ENCODE measurements at places on chromosomes 13 and 19.
A peak's percentile ranks its signal among the peaks of the same experiment; 100 is the strongest.

DNA sequence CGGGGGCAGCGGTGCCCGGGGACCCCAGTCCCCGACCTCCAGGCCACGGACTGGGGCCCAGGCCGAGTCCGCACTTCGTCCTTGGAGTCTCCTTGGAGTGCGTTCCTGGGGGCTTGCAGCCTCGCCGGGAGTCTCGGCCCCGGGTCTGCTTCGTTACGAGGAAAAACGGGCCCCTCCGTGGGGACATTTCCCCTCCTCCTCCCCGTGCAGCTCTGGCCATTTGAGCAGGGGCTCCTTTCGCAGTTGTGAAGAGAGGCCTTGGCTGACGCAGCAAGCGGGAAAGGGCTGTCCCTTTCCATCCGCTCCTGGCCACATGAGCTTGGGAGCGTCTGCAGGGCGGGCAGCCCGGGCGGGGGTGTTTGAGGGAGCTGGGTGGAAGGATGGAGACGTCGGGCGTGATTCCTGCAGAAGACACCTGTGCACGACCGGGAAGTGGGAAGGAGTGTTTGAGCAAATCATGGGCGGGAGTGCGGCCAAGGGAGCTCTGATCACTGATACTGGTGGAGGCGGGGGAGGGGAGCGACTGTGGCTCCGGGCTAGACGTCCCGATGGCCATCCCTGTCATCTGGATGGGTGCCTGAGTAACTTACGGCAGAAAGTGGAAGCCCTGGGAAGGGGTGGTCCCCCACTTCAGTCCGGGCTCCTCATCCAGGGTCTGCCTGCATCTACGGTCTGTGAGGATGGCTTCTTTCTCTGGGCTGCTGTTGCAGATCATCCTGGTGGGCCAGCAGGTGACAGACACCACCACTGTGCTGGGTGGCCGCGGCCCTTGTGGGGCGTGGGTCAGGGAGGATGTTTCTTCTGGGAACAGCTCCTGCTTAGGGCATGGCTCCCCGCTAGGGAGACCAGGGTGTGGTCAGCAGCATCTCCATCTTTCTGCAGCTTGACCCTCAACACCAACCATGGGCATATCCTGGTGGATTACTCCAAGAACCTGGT is 736 bp downstream of the GPI start:
- DNase-seq = no peak
- peak overlapping the region; percentile 91 for H3K27ac ChIP-seq
- no peaks in the 10 kb centered on the region for H3K27me3 ChIP-seq
- H3K4me3 ChIP-seq = peak overlapping the region; percentile 99
- peaks cover 38% of the 10 kb centered on the region for H3K36me3 ChIP-seq
- peaks cover 14% of the 10 kb centered on the region for H3K4me1 ChIP-seq

DNA sequence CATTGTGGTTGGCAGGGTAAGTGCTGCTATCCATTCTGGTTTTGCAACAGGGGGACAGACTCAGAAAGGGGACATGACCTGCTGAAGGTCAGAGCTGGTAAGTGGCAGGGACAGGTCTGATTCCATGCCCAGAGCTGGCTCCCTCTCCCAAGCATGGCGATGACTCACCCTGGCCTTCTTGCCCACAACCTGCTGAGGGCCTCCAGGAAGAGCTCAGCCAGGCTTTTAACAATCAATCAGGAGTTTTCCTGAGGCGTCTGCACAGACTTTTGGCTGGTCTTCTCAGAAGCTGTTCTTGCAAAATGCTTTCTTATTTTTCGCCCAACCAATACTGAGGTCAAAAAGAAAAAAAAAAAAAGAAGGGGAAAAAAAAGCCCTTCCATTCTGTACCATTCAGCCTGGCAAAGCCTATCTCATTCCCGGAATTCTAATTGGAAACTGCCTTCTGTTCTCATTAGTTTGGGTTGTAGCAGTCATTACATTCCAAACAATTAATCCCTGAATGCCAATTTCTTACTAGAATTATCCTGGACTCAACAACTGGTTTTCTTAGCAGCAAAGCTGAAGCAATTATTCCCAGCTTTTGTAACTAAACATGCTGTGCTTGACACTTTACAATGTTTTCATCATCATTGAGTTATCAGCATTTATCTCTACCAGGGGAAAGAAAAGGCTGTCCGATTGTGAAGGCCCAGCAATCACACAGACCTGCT is 17.7 kb downstream of the SIAH3 start:
- no peaks in the 10 kb centered on the region for H3K36me3 ChIP-seq

DNA sequence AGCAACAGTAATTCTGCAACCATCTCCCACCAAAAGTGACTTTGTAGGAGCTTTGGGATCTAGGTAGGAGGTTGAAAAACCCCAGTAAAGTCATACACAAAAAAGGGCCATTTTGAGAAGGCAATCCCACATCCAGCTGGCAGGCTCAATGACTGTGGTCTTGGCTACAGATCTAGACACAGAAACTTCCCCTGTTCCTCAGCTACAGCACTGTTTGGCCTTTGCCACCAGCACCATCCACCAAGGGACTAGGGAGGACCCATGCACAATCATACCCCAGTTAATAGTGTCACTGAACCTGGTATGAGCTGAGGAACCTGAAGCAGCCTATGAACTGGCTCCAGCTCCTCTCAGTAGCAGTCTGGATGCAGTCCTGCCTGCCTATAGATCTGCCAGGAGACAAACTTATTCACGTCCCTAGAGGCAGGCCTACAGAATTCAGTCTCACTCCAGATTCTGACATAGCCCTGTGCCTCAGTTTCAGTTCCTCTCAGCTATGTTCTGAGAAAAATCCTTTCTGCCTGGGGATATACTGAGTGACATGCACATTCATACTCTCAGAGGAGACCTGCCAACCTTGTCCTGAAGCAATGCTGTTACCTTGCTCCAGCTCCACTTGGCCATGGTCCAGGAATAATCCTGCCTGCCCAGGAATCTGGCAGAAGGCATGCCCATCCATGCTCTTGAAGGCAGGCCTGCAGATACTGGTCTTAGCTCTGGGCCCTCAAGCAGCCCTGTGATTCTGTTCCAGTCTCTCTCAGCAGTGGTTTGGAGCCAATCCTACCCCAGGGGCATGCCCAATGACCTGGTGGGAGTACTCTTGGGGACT is 2048.3 kb upstream of the PCDH20 start:
- no peak for DNase-seq
- H3K27me3 ChIP-seq = no peaks in the 10 kb centered on the region
- H3K36me3 ChIP-seq = no peaks in the 10 kb centered on the region
- H3K4me3 ChIP-seq = no peak overlapping the region
- no peak overlapping the region for H3K27ac ChIP-seq

- H3K4me1 ChIP-seq = peaks cover 36% of the 10 kb centered on the region
- H3K27ac ChIP-seq = no peak overlapping the region
- peaks cover under 1% of the 10 kb centered on the region for H3K36me3 ChIP-seq
- no peak for DNase-seq
Measured at GRCh38 chr19:54433697-54434096, 15.3 kb upstream of the LENG8 start.

DNA sequence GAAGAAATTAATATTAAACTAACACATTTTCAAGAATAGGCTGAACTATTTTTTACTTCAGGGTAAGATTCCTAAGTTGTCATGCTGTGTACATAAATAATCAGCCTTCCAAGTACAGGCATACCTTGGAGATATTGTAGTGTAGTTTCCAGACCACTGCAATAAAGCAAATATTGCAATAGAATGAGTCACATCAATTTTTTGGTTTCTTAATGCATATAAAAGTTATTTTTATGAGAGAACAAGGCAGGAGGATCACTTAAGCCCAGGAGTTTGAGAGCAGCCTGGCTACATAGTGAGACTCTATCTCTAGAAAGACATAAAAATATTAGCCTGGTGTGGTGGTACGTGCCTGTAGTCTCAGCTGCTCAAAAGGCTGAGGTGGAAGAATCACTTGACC is 511.5 kb downstream of the UQCRFS1 start:
- no peak for DNase-seq
- no peaks in the 10 kb centered on the region for H3K27me3 ChIP-seq
- no peak overlapping the region for H3K27ac ChIP-seq
- H3K4me1 ChIP-seq = no peaks in the 10 kb centered on the region
- no peaks in the 10 kb centered on the region for H3K36me3 ChIP-seq

GRCh38 chr13:101492251-101492910 is 39.9 kb downstream of the ITGBL1 start:
- no peaks in the 10 kb centered on the region for H3K27me3 ChIP-seq
- no peak for DNase-seq
- no peaks in the 10 kb centered on the region for H3K36me3 ChIP-seq
- no peak overlapping the region for H3K27ac ChIP-seq
- no peak overlapping the region for H3K4me3 ChIP-seq

- no peaks in the 10 kb centered on the region for H3K36me3 ChIP-seq
Measured at GRCh38 chr19:13069415-13070359, 33.0 kb downstream of the LYL1 start.

DNA sequence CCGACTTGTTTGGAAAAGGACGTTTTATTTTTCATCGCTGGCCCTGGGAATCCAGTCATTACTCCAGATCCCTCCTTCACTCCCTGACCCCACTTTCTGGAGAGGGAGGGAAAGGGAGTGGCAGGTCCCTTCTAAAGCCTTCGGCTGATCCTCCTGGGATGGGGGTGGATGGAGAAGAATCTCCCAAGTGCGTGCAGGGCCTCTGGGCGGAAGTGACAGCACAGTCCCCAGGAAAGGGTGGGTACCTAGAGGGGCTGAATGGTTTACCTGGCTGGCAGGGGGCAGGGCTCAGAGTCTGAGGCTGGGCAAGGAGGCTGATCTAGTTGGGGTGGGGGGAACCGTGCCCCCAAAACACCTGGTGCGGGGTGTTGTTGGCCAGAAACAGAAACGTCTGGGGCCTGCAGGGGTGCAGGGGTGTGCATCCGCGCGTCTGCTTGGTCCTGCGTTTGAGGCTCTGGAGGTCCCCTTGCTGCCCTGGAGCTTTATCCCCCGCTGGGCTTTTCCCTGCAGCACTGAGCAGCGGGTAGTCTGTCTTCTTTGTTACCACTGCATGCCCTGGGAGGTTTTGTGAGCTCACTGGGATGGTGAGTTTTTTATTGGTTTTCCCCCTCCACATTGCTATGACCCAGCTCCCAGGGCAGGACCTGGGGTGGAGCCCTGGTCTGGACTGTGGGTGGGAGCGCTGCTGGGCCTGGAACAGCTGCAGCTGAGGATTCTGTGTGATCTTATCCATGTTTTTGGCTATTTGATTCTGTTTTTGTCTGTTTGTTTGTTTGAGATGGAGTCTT is 3.0 kb upstream of the ZNF628 start:
- peaks cover 37% of the 10 kb centered on the region for H3K4me1 ChIP-seq
- H3K4me3 ChIP-seq = peak overlapping the region; percentile 70
- H3K36me3 ChIP-seq = no peaks in the 10 kb centered on the region
- H3K27me3 ChIP-seq = no peaks in the 10 kb centered on the region
- peak overlapping the region; percentile 98 for H3K27ac ChIP-seq

DNA sequence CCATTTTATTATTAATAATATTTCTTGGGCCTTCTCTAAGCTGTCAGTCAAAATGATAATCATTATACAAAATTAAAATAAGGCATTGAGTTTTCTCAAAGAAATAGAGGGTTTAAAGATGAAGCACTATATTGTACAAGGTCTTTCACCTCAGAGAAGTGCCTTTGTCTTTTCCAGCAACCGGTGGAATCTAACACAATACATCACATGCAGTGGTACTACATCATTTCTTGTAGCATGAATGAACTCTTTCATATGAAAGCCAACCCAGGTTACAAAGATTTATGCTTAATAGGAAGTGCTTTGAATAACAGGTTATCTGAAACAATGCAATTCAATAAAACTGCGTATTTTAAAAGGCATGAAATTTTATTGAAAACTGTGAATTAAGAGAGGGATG is 1620.8 kb downstream of the PCDH9 start:
- DNase-seq = no peak
- no peaks in the 10 kb centered on the region for H3K27me3 ChIP-seq
- H3K4me3 ChIP-seq = no peak overlapping the region
- H3K27ac ChIP-seq = no peak overlapping the region
- H3K4me1 ChIP-seq = no peaks in the 10 kb centered on the region
- H3K36me3 ChIP-seq = no peaks in the 10 kb centered on the region

GRCh38 chr13:97567510-97568243 is 133.7 kb downstream of the RAP2A start:
- peak overlapping the region; percentile 38 for H3K4me3 ChIP-seq
- H3K27me3 ChIP-seq = no peaks in the 10 kb centered on the region
- H3K27ac ChIP-seq = 0 out of 2 replicates have a peak overlapping the region, but pooled peaks have one; percentile 29
- DNase-seq = peak; percentile 40
- peaks cover 16% of the 10 kb centered on the region for H3K4me1 ChIP-seq
- no peaks in the 10 kb centered on the region for H3K36me3 ChIP-seq

DNA sequence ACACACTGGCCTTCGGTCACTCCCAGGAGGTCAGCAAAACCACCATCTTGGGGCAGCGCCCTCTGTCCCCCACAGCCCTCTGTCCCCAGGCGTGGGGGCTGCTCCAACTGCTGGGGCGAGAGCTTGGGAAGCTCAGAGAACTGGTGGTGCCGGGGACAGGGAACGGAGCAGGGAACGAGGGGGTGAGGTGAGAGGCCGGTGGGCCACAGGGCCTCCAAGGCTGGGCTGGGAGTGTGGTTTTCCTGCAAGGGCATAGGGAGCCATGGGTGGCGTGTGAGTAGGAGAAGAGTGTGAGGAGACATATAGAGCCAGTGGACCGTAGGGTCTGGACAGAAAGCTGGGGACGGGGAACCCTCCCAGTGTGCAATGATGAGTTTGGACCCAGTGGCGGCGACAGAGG is 34.1 kb downstream of the F2RL3 start:
- H3K27ac ChIP-seq = no peak overlapping the region
- no peak for DNase-seq
- peaks cover 7% of the 10 kb centered on the region for H3K4me1 ChIP-seq
- no peaks in the 10 kb centered on the region for H3K36me3 ChIP-seq

DNA sequence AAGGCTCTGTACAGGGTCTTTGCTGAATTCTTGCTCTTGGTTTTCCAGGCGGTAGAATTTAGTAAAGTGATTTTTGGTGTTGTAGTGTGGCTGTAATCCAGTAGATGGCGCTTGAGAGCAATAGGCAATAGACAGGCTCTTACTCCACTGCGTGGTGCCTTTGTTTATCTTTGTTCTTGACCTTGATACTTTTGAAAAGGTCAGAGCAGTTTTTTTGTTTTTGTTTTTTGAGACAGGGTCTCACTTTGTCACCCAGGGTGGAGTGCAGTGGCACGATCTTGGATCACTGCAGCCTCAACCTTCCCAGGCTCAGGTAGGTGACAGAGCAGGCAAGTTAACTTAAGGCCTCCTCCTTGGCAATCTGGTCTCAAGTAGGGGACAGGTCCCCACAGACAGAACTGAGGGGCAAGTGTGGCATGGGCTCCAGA is 12.2 kb upstream of the LILRA5 start:
- H3K36me3 ChIP-seq = no peaks in the 10 kb centered on the region
- DNase-seq = peak; percentile 31

GRCh38 chr19:38894968-38895367 is 4.5 kb downstream of the SIRT2 start:
- H3K36me3 ChIP-seq = no peaks in the 10 kb centered on the region
- no peak overlapping the region for H3K27ac ChIP-seq
- no peak for DNase-seq
- no peaks in the 10 kb centered on the region for H3K4me1 ChIP-seq
- no peaks in the 10 kb centered on the region for H3K27me3 ChIP-seq

Measured in HCT116 (cell line).